Left forelimb (tissue), 1 donor: ENCODE measurements at places on chromosomes 3 and 15.

DNA sequence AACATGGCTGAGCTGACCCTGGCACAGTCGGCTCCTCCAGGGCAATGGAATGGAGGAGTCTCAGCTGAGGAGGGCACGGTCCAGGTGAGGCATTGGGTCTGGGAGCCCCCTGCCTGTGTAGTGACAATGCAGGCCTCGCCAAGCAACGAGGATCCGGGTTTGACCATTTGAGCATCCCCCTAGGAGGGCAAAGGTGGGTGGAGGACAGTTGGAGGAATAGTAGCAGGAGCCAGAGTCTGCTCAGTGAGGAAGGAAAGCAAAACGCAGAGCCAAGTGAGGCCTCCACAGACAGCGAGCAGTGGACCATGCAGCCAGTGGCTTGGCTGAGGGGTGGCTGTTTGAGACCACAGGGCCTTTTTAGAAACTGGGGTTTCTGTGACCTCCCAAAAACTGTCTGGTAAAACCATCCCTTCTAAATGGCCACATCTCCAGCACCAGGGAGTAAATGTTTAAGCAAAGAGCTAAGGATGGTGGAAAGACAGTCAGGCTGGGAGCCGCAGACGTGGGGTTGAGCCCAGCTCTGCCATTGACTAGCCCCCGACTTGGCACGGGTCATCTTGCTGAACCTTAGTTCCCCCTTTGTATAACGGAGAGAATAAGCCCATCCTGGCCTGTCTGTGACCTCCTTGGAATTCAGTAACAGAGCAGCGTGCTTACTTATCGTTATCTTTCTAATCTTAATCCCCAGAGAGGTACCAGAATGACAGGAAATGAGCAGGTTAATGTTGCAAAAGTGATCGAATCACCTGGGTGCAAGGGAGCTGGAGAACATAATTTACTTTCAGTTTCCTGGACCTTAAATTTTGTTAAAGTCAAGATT lies 46.8 kb downstream of the CMTM6 start:
- DNase-seq = no peak

- no peak for DNase-seq
Measured at GRCh38 chr3:197369545-197369944, 71.1 kb upstream of the DLG1 start.

DNA sequence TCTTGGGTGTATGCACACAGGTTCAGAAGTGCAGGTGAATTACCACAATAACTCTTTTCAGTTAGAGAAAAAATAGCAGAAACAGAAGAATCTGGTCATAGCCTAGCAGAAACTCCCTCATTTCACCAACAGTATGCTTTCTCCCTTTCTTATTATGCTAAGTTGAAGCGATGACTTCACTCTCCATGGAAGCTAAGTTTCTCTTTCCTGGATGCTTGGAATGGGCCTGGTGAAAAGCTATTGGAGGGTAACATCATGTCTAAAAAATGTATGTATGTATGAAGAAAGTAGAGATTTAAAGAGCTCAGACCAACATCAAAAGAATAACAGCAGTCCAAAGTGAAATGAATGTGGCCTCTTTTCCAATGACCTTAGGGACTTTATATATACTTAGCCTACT lies 145.5 kb downstream of the TIGIT start:
- DNase-seq = no peak

GRCh38 chr15:78085928-78086327 lies 6.4 kb upstream of the SH2D7 start:
- no peak for DNase-seq

DNA sequence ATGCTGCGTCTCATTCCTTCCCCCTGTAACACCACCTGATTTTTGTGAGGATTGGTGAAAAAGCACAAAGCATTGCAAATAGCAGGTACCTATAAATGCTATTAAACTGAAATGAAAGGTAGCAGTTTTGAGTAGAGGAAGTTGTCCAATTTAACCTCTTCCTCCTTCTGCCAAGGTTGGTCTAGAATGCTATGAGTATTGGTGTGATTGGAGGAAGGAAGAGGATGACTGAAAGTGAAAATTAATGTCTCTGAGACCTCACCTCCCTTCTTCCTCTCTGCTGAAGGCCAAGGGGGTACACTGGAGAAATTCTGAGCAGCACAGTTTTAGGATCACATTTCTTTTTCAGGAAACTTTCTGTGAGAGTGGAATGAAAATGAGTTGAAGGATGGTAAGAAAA lies 94.4 kb downstream of the DTWD1 start:
- DNase-seq = no peak

- DNase-seq = no peak
Measured at GRCh38 chr3:37712918-37713817, 148.5 kb upstream of the CTDSPL start.

- no peak for DNase-seq
Measured at GRCh38 chr15:86550075-86550474, 470.4 kb downstream of the AGBL1 start.

GRCh38 chr3:136334209-136334608 lies 84.1 kb downstream of the PCCB start:
- DNase-seq = no peak

DNA sequence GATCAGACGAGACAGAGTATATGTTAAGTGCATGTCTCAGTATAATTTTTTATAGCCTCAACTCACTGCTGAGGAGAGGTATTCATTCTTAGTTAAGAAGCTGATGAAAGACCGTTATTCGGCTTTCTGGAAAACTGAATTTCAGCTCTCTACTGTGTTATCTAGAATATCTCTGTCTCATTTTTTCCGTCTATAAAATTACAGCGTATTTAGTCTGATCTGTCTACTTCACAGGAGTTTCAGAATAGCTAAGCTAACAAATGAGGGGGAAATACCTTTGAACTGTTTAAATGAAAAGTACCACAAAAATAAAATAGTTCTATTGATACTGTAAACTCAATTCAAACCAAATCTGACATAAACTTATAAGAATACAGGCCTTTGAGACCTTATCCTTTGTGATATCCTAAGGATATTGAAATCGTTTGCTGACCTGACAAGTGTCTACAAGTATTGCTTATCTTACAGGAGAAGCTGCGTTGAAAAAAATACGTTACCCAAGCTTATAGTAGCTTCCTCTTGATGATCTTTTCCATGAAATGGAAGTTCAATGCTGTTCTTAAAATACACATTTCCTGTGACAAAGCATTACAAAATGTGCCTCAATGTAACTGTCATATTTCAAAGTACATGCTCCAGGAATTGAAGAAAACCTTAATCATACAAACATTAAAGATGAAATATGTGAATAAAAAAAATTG lies 104.6 kb downstream of the IL1RAP start:
- no peak for DNase-seq

GRCh38 chr15:99139276-99139675 lies 34.4 kb downstream of the SYNM start:
- DNase-seq = no peak

GRCh38 chr15:98893401-98893800 lies 114.2 kb downstream of the PGPEP1L start:
- DNase-seq = no peak

DNA sequence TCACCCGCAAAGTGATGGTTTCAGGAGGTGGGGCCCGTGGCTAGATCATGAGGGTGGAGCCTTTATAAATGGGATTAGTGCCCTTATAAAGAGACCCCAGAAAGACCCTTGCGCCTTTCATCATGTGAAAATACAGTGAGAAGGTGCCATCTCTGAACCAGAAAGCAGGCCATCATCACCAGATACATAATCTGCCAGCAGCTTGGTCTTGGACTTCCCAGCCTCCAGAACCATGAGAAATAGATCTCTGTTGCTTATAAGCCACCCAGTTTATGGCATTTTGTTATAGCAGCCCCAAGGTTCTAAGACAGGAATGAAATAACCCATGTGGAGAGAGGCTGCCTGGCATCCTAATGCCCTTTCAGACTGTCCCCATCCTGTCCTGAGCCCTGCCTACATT lies 127.8 kb upstream of the SMAD3 start:
- no peak for DNase-seq

GRCh38 chr3:129555153-129555550 lies 12.2 kb downstream of the H1-8 start:
- no peak for DNase-seq

GRCh38 chr3:102353148-102353547 lies 81.7 kb upstream of the ZPLD1 start:
- no peak for DNase-seq
